ENCODE measurements at places on chromosomes 7 and 10.

DNA sequence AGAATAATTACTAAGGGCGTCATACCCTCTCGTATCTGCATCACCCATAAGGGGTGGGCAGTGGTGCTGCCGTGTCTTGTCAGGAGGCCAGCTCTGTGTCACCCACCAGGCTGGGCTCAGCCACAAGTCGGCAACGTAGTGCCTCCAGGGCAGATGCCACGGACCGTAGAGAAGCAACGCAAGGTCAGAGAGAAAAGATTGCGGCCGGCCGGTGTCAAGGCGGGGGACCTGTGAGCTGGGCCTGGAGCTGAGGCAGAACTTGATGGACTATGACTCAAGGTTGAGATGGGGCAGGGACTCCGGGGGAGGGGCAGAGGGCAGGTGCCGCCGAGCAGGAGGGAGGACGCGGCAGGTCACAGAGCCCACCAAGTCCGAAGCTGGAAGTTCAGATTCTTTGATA is 29.5 kb downstream of the FOXK1 start:
- DNase-seq, result no peak

- peak; percentile 26 for DNase-seq
These were observed 12.7 kb upstream of the AKR1B10 start for GRCh38 chr7:134514663-134515062.

DNA sequence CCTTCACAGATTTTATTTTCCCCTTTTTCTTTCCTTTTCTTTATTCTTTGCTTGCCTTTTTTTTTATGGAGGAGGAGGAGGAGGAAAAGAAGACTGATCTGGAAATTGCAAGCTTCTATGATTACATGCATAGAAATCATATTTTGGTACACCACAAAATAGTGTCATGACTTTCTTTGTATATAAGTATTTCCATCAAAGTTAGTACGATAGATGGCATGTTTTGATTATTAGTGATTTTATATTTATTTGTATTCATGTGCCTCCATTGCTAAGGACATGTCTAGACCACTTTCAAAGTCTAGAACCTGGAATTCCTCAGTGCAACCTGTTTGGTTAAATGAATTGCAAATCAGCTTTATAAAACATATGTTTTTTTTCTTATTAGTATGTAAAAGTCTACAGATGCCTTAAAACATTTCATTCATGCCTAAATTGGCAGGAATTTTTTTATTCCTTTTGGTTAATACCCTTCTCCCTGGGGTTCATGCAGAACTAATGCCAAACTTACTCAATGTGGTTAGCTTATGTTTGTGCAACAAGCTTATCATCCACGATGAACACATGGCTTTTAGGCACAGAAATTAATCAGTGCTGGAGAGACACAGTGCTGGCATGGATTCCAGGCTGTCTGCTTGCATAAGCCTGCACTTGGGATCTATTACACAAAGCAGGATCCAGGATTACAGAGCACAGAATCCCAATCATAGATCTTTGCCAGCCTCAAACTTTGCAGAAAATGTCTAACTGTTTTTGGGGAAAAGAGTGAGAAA is 213.1 kb downstream of the CHRM2 start:
- no peak for DNase-seq

DNA sequence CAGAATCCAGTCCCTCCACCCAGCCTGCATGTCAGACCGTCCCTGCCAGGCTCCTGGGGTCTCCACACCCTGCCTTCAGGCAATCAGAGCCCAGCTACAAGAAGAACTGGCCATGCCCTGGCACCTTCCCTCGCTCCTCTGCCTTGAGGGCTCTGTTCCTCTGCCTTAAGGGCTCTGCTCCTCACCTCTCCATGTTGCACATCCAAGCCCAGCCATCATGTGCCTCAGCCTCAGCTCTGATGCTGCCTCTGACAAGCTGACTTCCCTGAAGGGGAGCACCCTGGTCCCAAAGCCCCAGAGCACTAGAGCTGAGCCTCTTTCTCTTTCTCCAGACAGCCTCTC is 50.3 kb upstream of the ANTXRL start:
- DNase-seq, result no peak

GRCh38 chr7:3280445-3280844 is 20.6 kb upstream of the SDK1 start:
- no peak for DNase-seq

- DNase-seq, result peak; percentile 36
These were observed 604 bp downstream of the MXI1 start for GRCh38 chr10:110207805-110208613.

DNA sequence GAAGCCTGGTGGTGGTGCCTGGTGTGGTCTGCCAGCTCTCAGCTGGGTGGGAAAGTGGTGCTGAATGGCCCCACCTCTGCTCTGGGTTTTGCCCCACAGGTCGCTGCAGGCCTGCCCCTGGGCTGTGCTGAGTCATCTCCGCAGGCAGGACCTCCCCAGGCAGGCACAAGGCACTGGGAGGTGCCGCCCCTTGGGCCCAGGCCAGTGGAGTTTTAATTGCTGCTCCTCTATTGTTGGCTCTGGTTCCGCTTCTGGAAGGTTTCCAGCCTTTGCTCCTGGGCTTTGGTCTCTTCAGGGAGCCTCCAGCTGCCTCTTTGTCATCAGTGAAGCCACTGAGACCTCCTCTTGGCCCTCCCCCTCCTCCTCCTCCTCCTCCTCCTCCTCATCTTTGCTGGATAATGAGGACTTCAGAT is 180.3 kb upstream of the GRB10 start:
- no peak for DNase-seq

DNA sequence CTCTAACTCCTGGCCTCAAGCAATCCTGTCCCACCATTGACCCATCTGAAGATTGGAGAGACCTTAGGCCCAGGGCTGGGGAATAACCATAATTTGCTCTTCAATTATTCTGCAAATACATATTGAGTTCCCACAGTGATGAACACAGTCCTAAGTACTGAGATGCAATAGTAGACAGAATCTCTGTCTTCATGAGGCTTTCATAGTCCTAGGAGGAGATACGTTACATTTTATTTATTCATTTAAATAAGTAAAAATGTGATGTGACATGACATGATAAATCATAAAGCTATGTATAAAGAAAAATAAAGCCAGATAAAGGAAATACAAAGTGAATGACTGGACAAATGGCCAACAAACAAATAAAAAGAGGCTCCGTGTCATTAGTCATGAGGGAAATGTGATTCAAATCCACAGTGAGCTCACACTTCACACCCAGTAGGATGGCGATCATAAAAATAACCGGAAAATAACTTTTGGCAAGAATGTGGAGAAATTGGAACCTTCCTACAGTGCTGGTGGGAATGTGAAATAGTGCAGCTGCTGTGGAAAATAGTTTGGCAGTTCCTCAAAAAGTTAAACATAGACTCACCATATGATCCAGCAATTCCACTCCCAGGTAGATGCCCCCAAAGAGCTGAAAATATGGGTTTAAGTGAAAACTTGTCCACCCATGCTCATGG is 52.1 kb upstream of the JCAD start:
- DNase-seq, result no peak

- DNase-seq, result no peak
These were observed 417.1 kb downstream of the TCERG1L start for GRCh38 chr10:130894471-130894870.

DNA sequence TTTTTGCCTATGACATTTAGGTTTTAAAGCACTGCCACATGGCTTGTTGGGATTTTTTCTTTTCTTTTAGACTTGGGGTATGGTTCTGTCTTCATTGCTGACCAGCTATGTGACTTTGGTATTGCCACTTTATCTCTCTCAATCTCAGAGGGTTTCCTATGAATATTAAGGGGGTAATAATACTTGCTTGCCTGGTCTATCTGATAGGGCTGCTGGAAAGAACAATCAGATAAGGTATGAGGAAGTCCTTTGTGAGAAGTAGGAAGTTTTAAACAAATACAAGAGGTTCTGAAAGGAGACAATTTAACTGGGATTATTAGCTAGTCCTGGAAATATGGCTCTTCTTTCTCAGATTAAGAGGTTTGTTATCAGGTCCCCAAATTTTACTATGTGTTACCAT is 80.8 kb downstream of the ZNF92 start:
- DNase-seq, result no peak

DNA sequence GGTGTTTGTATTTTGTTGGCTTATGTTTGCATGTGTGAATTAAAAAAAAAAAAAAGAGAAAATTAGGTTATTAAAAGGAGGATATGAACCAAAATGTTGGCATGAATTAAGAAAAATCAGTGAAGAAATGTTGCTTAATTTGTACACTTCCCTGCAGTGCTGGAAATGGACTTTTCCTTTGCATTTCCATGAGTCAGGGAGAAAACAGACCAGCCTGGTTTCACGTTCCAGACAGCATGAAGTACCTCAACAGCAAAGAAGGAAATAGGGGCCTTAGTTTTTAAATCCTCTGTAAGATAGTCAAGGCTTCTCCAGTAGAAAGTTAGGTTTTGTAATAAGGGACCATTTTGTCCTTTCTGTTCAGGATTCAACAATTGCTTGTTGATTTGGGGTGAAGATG is 159.7 kb downstream of the CELF2 start:
- DNase-seq, result no peak

- DNase-seq, result no peak
These were observed 5.3 kb downstream of the AMPH start for GRCh38 chr7:38625866-38626265.

DNA sequence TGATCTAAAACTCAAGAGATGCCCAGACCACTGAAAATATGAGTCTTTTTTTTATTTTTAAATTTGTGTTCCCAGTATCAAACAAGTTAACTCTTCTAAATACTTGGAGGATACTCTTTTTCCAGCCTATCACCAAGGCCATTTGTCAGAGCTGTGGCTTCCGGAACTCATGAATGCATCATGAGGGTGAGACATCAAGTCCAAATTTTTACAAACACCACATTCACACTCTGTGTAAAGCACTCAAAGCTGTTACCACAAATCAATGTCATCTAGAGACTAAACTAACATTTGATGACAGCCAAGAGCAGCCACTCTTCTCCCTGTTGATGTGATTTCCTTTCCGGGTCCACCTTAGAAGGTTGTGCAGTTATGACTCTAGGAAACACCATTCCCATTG is 43.8 kb upstream of the ARID5B start:
- DNase-seq, result no peak

- no peak for DNase-seq
These were observed 219.6 kb downstream of the DOCK4 start for GRCh38 chr7:111986601-111987000.

DNA sequence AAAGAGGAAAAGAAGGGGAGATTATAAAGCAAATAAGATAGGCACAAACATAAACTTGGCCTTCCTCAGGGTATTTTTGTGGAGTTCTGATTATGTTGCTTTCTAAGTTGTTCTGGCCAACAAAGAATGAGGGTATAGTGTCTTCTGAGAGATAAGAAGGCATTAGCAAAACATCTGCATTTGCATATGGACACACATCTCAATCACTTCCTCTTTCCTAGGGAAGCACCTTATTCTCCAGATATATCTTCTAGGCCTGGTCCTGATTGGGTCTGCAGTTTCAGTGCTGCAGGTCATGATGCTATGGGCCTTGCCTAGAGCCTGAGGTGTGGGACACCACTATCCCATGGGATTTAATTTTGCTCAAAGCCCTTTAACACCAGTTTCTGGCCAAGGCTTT is 308.8 kb upstream of the PHYHIPL start:
- DNase-seq, result no peak

DNA sequence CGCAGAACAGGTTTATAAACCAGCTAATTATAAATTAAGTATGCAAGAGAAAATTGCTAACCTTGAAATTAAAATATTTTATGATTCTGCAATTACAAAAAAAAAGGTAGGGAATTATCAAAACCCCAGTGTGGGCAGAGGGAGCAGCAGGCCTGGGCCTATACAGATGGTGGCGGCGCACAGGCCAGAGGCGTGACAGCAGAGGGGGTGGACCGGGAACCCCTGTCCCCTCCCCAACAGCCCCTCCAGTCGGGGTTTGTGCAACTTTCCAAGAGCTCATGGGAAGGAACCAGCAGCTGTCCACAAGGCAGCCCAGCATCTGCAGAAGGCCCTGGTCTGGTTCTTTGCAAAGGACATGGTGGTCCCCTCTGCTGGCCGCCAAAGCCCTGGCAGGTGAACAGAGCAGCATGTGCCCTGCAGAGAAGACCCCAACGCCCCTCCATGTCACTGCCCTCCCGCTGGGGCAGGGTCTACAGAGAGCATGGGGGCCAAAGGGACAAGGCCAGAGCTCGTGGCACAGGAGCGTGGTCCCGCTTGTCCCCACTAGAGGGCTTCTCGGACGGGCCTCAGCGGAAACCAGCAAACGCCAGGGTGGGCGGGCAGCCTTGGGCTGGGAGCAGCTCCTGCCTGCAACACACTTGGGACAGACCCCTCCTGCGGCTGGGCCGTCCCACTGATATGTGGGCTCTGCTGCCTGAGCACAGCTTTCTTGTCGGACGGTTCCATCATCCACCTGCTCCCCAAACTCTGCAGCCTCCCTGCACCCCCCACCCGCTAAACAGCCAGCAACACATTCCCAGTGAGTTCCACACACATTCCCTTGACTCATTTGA is 75.1 kb downstream of the EBF3 start:
- DNase-seq, result peak; percentile 1

GRCh38 chr10:70115948-70116682 is 16.5 kb downstream of the AIFM2 start:
- no peak for DNase-seq

GRCh38 chr7:156617215-156617614 is 23.4 kb upstream of the RNF32 start:
- no peak for DNase-seq

DNA sequence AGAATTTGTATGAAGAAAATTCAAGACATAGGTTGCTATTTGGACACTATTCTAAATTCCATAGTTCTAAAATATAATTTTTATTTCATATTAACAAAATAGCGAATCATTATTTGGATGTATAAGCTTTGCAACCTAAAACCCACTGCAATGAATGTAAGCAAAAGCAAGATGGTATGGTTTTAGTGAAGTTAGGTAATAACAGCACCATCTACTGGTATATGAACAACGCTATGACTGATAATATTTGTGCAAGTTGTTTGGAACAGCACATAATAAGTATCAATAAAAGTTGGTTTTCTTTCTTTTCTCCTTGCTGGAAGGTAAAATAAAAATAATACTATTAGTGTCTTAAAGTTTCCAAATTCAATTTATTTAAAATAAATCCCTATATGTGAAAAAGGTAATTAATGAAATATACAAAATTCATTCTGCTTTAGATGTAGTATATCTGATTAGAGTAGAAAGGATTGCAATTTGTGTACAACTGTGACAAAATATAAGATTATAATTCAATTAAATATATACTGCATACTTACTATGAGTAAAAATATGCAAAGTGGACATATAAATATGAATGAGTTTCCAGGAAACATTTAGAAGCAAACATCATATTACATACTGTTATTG is 79.0 kb upstream of the LSM8 start:
- no peak for DNase-seq

DNA sequence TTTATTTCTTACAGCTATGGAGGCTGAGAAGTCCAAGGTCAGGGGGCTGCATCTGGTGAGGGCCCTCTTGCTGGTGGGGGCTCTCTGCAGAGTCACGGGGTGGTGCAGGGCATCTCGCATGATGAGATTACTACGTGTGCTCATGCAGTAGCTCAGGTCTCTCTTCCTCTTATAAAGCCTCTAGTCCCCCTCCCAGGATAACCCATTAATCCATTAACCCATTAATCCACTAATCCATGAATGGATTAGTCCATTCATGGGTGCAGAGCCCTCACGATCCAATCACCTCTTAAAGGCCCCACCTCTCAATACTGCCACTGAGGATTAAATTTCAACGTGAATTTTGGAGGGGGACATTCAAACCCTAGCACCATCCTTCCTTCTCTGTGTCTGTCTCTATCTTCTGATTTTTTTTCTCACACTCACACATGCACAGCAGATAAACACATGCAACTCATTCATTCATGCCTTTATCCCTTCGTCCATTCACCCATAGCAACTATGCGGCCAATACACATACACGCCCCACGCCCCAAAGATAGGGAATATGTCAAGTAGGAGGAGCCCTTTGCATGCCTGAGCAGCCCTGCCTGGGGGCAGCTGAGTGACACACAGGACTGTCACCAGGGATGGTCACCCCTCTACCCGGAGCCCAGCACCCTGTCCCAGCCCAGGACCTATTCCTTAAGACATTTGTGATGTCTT is 86.5 kb downstream of the C10orf105 start:
- no peak for DNase-seq
